Trophoblast cell (in vitro differentiated cells and primary cell): ENCODE measurements at places on chromosomes 5 and 9.

DNA sequence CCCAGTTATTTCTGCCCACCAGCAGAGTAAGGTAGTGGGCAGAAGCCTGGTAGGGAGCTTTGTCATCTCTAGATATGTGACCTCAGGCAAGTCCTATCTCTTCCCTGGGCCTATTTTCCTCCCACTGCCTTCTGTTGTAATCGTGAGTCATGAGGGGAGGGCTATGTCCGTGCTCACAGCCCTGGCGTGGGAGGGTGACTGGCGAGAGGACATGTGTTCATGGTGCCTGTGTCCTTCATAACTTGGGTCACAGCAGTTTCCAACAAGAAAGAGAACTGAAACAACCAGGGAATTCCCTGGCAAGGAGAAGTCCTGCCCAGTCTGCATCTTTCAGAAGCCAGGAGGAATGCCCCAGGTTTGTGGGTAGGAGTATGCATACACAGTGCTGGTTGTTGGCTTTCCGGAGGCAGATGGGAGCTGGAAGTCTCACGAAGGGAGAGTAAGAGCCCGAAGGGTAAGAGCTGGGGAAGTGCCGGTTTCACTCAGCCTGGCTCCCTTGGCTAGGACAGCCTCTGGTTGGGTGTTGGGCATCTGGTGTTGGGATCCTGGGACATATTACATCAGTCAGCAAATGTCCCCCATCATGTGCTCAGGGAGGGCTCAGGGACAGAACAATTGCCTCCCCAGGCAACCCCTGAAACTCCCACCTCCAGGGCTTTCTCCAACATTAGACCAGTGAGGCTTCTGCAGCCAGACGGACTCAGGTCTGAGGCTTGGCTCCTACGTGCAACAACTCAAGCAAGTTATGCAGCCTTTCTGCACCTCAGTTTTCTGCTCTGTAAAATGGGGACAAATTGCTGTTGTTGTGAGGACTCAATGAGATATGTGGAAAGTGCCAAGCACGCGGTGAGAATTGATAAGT lies 4.3 kb upstream of the TIFAB start:
- DNase-seq, result peak; percentile 68

GRCh38 chr5:154358516-154359220 lies 87.1 kb upstream of the SAP30L start:
- DNase-seq, result no peak

GRCh38 chr5:167998148-167998767 lies 293.2 kb upstream of the WWC1 start:
- no peak for DNase-seq

GRCh38 chr5:173612948-173613347 lies 3.5 kb downstream of the BOD1 start:
- no peak for DNase-seq

DNA sequence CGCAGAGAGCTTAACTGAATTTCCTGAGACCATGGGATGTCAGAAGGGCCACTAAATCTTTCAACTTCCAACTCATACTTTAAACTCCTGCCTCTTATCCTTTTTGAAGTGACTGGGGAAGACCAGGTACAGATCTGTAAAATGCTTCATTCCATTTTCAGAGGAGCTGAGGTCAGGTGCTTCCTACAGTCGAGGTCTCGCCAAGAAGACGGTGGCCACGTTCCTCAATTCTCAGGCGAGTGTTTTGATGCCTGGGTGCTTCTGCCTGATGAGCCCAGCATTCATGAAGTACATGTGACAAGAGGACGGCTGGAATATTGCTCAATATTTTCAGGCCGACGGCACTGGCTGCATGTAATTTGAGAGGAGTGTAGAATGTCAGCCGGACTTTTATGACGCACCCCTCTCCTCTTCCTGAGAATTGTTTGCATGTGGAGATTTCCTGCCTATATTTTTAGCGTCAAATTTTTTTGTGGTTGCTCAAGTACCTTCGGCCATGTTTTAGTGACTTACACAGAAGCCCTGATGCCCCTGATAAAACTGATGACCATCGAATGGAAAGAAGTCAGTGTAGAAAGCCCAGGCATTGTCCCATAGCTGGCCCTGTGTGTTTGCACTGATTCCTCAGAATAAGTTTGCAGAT lies 38.8 kb upstream of the GLRX start:
- peak; percentile 98 for DNase-seq

DNA sequence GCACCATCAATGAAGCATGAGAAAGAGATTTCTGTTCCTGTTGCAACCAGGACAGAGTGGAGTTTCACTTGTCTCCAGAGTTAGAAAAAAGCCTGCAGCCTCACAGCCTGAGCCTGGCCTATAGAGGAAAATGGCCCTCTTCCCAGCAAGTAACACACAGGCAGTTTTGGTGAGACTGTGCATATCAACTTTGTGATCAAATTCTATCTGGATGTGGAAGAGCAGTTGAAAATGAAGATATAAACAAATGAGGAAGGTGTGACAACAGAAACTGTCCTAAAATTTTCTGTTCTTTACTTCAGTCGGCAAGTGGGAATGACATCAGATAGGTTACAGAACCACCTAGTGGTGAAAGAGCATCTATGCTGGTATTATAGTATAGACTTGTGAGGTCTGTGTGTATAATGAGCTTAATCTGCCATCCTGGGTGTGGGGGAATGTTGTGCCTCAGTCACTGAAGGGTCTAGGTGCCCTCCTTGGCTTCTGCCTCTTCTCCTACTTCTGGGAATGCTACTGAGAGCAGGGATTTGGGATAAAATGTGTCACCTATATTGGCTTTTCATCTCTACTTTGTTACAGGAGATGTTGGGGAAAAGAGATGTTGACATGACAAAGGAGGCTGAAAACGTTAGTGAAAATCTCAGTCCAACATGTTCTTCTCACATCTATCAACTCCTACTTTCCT lies 28.2 kb downstream of the YIPF5 start:
- no peak for DNase-seq

GRCh38 chr5:73338256-73339050 lies 110.1 kb downstream of the FOXD1 start:
- DNase-seq, result no peak

DNA sequence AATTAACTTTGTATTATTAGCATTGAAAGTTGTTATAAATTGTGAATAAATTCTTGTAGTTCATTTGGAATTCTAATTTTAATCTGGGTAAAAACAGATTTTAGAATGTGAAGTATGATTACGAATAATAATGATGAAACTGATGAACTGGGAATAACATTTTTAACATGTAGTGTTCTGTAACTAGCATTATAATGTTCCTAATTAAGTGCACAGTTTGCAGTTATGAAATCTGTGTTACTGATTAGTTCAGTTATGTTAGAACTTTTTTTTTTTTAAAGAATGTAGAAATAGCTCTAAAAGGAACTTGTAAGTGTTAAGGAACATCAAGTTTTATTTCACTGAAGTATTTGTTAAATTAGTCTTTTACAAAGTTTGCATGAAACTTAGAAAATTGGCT lies 48.9 kb upstream of the EIF4EBP3 start:
- DNase-seq, result no peak

DNA sequence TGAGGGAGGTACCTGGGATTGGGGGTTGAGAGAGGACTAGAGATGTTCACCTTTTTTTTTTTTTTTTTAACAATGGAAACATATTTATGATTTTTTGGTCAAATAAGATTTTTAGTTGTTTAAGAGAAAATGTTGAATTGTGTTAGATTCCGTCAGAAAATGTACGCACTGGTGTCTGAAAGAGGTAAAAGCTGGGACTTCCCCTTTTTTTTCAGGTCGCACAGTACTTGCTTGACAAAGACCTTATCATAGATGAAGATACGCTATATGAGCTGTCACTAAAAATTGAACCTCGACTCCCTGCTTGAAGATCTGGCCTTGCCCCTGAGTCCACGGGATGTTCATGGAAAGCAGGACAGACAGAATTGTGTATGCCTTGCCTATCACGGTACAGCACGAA lies 7.7 kb upstream of the CKMT2 start:
- no peak for DNase-seq

GRCh38 chr5:74552101-74552500 lies 88.4 kb downstream of the ENC1 start:
- no peak for DNase-seq

DNA sequence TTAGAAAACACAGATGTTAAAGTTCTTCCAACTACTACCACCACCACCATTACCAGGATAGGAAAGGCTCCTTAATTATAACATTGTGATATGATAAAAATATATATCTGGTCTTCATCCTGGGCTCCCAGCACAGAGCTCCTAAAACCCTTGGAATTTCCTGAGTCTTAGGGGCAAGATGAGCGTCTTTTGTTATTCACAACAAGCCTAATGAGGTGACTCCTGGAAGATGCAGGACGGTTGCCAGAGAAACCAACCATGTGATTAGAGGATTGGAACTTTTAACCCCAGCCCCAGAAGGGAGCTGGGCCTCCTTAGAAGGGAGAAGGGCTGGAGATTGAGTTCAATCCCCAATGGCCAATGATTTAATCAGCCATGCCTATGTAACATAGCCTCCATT lies 148.0 kb upstream of the ADRA1B start:
- DNase-seq, result no peak

DNA sequence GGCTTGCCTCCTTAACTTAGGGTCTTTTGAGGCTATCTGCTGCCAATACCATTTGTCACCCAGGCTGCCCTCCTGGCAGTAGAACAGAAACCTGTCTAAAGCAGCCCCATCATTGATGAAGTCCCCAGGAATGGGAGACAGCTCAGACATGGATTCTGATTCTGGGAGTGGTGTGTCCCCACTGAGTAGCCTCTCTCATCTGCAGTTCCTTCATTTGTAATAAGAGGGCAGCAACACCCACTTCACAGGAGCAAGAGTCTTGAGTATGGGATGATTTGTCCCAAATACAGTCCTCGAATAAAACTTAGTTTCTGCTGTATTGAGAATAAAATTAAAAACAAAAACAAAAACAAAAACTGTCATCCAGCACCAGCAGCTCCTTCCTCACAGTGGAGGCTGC lies 167.6 kb downstream of the ASTN2 start:
- peak; percentile 36 for DNase-seq

DNA sequence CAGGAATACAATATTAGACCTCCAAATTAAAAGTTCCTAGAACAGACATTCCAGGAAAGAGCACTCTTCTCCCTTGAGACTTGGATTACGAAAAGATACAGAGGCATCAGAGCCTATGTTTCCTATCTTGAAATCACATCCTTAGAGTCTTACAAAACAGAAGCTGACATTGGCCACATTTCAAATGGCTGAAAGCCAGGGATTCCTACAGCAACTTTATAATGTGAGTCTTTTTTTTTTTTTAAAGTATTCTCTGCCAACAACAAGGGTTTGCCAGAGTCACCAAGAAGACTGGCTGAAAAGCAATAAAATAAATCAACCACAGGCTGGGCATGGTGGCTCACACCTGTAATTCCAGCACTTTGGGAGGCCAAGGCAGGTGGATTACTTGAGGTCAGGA lies 63.1 kb downstream of the TRPM6 start:
- peak; percentile 11 for DNase-seq

DNA sequence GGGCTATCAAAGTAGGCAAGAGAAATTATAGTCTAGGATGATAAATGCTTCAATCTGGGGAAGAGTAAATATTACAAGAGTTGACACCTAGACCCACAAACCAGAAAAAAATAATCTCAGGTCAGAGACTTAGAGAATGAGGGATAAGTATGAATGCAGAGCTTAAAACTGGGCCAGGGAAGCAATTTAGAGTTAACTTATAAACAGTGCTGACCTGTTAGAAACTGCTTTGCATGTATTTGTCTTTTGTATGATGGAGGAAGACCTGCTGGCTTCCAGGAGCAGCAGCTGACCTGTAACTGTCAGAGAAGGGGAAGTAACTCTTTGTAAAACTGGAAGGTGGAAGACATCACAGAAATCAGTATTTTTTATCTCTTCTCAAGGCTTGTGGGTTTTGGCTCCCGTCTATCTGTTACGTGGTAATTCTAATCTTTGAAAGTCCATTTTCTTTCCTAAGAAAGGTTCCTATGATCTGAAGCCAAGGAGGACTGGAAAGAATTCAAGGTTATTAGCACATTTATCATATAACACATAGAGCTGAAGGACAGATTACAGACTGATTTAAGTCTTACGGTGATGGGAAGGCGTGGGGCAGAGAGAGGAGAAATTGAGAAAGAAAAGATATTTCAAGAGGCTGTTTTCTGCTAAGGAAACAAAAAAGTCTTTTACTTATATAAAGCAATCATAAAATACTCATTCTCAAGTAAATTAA lies 114.7 kb upstream of the ADAMTS19 start:
- no peak for DNase-seq

- no peak for DNase-seq
These were observed 234.1 kb downstream of the ADGRV1 start for GRCh38 chr5:90792725-90793124.

DNA sequence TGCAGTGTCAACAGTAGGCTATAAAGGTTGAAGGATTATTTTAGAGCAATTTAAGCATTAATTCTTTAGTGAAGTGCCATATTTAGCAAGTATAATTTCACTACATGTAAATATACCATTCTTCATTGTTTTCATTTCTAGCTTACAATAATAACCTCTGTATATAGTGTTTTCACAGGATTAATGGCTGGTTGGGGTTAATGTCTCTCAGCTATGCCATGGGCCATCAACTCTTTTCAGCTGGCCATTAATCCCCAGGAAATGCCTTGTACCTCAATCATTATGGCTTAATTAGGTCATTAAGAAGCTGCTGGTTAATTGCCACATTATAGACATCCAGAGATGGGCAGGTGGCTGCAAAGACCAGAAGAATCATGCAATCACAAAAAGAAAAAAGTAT lies 715.1 kb downstream of the MAT2B start:
- no peak for DNase-seq

DNA sequence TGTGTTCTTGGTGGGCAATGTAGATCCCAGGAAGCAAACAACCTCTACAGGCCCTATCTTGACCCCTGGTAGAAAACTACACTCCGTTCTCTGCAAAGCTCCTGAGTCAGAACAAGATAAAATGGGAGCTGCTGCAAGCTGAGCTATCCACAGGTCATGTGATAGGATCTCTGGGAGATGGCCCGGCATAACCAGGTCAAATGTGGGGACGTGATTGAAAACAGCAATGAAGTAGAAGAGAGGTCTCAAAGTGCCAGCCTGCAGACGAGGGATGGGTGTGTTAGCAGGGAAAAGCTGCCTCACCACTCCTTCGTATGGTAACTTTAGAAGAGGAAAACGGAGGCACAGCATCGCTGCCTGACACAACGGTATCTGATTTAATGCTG lies 25.0 kb downstream of the NRG2 start:
- no peak for DNase-seq

GRCh38 chr9:78595200-78595945 lies 298.4 kb downstream of the PSAT1 start:
- no peak for DNase-seq

DNA sequence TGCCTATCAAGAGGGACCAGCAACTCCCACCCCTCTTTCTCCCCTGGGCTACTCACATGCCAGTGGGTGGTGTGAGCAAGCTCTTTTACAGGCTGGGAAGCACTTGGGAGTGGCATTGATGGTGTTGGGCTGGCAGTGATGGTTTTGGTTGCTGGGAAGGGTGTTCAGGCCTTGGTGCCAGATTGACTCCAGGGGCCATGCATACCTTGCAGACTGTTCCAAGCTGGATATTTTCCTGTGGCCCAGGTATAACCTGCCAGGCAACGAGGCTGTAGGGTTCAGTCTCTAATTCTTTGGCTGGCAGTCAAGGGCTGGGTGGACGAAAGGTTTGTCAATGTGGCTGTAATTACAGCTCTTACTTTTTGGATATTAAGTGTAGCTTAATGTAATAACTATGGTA lies 177.3 kb downstream of the MACROH2A1 start:
- no peak for DNase-seq

- DNase-seq, result peak; percentile 75
These were observed 71.8 kb upstream of the MAMDC2 start for GRCh38 chr9:69971643-69972449.
